Head of caudate nucleus (tissue), 42 donors: ENCODE measurements at places on chromosomes 12 and 14.

DNA sequence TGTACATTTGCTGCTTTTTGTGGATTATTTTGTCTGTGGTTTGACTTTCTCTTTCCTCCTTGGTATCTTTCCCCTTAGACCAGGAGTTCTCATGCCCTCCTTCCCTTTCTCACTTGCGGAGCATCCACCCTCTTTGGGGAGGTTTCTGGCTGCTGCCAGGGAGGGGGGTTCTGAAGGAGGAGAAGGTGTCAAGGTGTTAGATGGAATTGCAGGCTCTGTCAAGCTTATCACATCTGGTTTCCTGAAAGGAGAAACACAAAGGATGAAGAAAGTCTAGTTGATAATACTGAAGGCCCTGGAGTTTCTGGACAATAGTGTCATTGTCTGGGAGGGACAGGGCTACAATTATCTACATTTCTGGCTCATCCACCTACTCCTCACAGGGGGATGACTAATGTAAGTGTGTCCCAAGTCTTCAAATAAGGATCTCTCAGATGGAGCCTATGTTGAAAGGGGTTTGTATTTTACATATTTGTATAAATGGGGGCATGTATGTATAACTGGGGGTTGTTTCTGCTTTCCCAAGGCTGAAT, 217.3 kb upstream of the CCDC196 start:
- DNase-seq: no peak

- DNase-seq: no peak
Measured at GRCh38 chr12:116551952-116552772, 7.0 kb upstream of the MAP1LC3B2 start.

- DNase-seq: no peak
Measured at GRCh38 chr12:52223406-52224039, 9.5 kb upstream of the KRT7 start.

GRCh38 chr14:59638885-59639284, 62.3 kb upstream of the CCDC175 start:
- DNase-seq: no peak

DNA sequence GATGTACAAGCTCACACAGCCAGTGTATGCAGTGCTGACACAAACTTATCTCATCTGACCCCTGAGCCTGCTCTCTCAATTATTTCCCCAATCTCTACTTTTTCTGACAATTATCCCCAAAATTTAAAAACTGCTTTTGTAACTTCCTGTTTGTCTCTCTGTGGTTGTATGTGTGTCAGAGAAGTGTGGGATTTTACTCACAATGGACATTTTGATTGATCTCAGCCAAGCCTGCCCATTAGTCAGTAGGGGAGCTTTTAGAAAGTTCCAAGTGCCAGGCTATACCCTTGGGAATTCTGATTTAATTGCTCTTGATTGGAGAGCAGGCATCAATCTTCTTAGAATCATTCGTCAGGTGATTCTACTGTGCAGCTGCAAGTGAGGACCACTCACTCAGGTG, 64.9 kb upstream of the LMNTD1 start:
- no peak for DNase-seq

- peak; percentile 84 for DNase-seq
Measured at GRCh38 chr14:23573384-23574015, 5.1 kb downstream of the JPH4 start.

DNA sequence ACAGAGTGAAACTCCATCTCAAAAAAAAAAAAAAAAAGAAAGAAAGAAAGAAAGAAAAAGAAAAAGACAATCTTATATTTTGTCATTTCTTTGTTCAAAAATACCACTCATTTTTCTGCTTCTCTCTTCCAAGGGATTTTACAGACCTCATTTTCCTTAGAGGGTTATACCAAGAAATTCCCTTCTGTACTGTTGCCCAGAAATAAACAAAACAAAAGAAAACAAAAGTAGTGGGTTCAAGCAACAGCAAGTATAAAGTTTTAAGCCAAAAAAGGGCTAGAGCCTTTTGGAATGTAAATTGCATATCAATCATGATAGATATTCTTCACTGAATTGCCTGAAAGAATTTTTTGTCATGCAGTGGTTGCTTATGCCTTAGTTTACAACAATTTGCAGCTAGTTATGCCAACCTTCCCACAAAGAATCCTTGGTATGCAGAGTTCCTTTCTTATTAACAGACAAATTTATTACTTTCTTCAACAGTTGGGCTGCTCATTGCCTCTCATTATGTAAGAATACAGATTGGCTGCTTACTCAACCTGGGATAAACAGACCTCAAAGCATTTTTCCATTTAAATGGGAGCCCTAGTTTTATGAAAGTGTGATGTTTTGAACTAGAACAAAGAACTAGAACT, 129.1 kb upstream of the PPFIA2 start:
- no peak for DNase-seq

DNA sequence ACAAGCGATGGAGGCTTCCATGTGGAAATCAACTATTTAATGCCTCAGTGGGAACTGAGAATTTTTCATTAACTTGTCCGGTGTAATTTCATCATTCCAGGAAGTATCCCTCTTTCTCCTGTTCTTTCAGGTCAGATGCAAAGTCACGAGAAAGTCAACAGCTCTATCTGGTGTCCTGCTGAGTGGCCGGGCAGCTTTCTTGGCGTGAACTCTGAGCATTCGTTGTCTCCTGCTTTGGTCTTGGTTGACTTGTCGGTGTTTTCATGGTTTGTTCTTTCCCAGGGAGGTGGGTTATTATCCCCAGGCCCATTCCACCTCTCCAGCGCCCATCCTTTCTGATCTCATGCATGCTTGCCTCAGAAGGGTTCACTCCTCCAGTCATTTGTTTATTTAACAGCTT, 149.1 kb downstream of the GLT1D1 start:
- no peak for DNase-seq

DNA sequence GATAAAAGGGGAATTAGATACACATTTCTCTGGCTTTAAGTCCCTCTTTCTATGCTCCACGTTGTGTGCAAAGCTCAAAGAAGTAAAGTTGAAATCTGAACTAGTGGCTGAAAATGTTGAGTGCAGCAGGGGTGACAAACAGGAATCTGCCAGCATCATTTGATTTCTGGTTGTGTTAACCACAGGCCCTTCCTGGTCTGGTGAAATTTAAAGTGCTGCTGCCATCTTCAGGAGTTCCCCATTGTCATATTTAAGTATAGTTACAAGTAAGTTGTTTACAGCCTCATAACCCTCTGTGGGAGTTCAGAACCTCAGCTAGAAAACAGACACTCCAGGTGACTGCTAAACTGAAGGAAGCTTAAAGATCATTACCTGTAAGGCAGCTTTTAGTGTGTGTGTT, 90.9 kb upstream of the CCDC196 start:
- DNase-seq: no peak

DNA sequence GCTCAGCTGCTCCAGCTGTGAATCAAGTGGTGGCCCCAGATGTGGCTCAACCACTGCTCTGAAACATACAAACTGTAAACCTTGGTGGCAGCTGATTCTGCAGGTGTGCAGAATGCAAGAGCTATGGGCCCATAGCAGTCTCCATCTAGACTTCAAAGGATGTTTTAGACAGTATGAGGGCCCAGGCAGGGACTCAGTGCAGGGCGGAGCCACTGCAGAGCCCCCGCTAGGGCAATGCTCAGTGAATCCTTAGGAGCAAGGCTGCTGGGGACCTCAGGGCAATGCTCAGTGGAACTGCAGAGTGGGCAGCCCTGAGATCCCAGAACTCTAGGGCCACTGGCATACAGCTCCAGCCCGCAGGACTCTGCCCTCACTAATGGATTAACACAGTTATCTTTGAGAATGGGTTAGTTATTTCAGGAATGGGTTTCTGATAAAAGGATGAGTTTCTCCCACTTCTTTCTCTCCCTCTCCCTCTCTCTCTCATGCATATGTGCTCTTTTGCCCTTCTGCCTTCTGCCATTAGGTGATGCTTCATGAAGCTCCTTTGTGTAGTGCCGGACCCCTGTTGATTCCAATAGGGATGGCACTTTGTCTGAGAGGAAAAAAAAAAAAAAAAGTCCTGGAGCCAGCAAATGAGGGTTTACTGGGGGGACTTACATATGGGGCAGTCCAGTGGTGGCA, 48.4 kb upstream of the JDP2 start:
- DNase-seq: no peak

GRCh38 chr12:54373649-54374561, 9.6 kb upstream of the GPR84 start:
- no peak for DNase-seq

DNA sequence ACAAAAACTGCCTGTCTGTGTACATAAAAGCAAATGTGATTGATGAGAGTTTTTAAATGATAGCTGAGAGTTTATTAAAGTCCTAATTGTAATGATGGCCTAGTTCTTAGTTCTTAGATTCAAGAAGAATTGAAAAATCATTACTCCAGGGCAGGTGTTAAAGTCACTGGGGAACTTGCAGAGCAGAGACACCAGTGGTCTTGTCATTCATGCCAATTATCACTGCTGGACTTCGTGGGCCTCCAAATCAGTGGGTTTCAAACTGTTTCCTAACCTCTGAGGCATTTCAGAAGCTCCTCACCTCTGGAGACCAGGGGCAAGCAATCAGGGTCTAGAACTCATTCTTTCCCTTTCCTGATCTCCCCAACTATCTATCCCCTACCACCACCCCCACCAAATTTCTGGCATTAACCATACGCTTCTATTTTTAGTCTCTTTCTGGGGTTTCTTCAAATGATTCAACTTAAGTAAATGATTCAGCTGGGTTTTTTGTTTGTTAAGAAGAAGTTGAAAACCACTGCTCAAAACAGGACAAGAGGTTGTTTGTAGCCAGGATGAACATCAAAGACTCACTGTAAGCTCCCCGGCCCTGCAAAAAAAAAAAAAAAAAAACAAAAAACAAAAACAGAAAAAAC, 80.1 kb downstream of the CEP83 start:
- DNase-seq: no peak

GRCh38 chr12:127025545-127025944, 1241.4 kb upstream of the TMEM132C start:
- no peak for DNase-seq

DNA sequence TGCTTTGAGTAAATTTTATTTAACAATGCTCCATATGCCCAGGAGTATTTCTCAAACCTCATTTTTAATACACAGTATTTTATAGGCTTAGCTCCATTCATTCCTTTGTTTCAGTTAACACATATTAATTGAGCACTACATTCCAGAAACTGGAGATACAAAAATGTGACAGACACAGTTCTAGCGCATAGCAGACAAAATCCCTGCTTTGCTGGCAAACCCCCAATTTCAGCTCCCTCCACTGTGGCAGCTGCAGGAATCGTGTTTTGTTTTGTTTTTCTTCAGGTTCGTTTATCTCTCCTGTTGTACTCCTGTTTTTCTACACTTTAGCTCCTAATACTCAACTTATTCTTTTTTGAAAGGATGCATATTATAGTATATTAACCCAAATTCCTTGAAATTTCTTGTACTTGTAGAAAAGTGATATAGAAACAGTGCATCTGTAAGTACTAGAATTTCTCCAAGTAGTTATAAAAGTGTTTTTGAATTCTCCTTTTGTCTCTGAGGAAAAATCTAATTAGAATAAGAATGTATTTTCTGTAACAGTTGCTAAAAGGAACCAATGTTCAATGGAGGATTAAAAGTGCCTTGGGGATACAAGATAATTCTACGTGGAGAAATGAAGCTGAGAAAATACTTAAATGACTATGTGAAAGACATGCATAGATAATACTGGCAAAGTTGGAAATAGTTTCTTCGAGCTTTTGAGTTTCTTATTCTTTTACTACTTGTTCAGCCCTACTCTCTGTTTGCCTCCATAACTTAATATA, 6.4 kb upstream of the RAB21 start:
- DNase-seq: no peak

DNA sequence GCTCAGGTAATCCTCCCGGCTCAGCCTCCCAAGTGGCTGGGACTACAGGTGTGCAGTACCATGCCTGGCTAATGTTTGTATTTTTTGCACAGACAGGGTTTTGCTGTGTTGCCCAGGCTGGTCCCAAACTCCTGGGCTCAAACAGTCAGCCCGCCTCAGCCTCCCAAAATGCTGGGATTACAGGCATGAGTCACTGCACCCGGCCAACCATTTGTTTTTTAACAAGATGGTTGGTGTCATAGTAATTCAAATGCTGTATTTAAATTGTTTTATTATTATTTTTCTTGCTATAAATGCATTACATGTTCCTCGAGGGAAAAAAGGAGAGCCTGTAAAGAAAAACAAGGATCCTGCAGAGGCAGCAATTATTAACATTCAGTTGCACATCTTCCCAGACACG, 83.9 kb downstream of the EP400 start:
- DNase-seq: no peak

DNA sequence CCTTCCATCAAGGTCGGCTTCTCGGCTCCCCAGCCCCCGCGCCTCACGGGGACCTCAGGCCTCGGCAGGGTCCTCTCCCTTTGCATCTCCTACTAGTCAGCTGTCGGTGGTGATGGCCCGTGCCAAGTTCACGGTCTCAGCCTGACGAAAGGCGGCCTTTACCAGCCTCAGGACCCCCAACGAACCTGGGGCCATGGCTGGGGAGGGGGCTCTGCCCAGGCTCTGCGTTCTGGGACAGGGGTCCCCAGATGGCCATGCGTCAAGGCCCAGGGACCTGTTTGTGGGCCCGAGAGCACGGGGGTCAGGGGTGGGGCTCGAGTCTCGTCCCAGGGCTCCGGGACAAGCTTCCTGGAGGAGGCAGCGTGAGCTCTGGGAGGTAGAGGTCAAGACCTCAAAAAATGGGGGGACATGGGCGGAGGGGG, 32.8 kb upstream of the DEGS2 start:
- DNase-seq: no peak

- no peak for DNase-seq
Measured at GRCh38 chr14:62694075-62694474, 351.2 kb downstream of the KCNH5 start.

DNA sequence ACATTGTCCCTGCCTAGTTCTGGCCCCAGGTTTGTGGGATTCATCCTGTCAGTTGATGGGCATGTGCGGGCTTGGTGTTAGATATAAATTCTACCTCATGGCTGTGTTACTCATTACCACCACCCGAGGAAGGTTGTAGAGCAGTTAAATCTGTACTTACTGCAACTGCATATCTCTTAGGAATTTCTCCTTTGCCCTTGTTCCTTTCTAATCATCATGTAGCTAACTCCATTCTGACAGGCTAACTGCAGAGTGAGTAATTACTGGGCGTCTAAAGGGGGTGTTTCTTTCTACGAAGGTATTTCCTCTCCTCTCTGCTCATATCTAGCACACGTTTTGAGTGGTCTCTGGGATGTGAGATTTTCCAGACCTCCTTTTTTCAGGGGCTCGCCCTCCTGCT, 1076.7 kb downstream of the TMTC2 start:
- no peak for DNase-seq

DNA sequence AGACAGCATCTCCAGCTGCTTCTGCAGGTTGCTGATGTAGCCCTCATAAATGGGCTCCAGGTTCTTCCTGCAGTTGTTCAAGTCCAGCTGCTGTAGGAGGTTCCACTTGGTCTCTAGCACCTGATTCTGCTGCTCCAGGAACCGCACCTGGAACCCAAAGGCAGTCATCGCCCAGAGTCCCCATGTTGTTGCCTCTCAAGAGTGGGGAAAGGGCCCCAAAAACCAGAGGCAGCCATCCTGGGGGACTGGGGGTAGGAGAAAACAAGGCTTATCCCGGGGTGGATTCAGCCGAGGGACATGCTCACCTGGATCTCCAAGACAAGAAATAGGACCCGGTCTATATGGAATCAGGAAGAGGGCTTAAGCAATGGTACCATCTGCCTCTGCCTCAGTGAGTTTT, 2.3 kb downstream of the KRT72 start:
- no peak for DNase-seq

- DNase-seq: no peak
Measured at GRCh38 chr14:95370076-95370475, 50.4 kb upstream of the CLMN start.
